Mononuclear cell (primary cell): ENCODE measurements at places on chromosomes 5 and 9. TPM values are rescaled to one million over a fixed set of nuclear protein-coding genes. Genes with fewer than 3 reads are reported as not detected.

RAB3C gene
- total RNA-seq, result under 0.01 TPM

MINAR2 gene
- not detected for total RNA-seq

DPYSL3 gene
- 0.52 TPM for total RNA-seq

CDX1 gene
- total RNA-seq, result not detected

SLC36A3 gene
- not detected for total RNA-seq

C1QTNF3 gene
- 3.6 TPM for total RNA-seq

SLC34A3 gene
- not detected for total RNA-seq

GLRX gene
- total RNA-seq, result 28.8 TPM

HOMER1 gene
- 9.7 TPM for total RNA-seq

SLC1A1 gene
- not detected for total RNA-seq

CNTNAP3B gene
- total RNA-seq, result under 0.01 TPM

ABO gene
- 4.5 TPM for total RNA-seq

ANKRD34B gene
- total RNA-seq, result 0.10 TPM

TUSC1 gene
- 0.52 TPM for total RNA-seq

ITGA1 gene
- 0.84 TPM for total RNA-seq

TMEM250 gene
- total RNA-seq, result 5.6 TPM

PCDHB7 gene
- total RNA-seq, result under 0.01 TPM

NOXA1 gene
- 2.2 TPM for total RNA-seq

ADAMTS2 gene
- 0.21 TPM for total RNA-seq

SMC2 gene
- 1.7 TPM for total RNA-seq

PPP3R2 gene
- total RNA-seq, result not detected

GLDC gene
- 0.21 TPM for total RNA-seq

IL7R gene
- total RNA-seq, result 360 TPM

CNTFR gene
- not detected for total RNA-seq

GDA gene
- total RNA-seq, result not detected

MCTP1 gene
- total RNA-seq, result 33.6 TPM

MAN2A1 gene
- total RNA-seq, result 112 TPM

CTXN3 gene
- not detected for total RNA-seq

SOWAHA gene
- total RNA-seq, result not detected

FGD3 gene
- total RNA-seq, result 55.7 TPM

SCGB3A2 gene
- total RNA-seq, result not detected

TLR4 gene
- total RNA-seq, result 59.9 TPM

ROPN1L gene
- total RNA-seq, result 0.42 TPM

BSPRY gene
- 0.42 TPM for total RNA-seq

PKD2L2 gene
- total RNA-seq, result not detected

ZNF658 gene
- total RNA-seq, result 2.1 TPM
